ENCODE measurements at places on chromosomes 13 and 19.

GRCh38 chr13:99391781-99392469 lies 84.7 kb upstream of the GPR183 start:
- no peak for DNase-seq

DNA sequence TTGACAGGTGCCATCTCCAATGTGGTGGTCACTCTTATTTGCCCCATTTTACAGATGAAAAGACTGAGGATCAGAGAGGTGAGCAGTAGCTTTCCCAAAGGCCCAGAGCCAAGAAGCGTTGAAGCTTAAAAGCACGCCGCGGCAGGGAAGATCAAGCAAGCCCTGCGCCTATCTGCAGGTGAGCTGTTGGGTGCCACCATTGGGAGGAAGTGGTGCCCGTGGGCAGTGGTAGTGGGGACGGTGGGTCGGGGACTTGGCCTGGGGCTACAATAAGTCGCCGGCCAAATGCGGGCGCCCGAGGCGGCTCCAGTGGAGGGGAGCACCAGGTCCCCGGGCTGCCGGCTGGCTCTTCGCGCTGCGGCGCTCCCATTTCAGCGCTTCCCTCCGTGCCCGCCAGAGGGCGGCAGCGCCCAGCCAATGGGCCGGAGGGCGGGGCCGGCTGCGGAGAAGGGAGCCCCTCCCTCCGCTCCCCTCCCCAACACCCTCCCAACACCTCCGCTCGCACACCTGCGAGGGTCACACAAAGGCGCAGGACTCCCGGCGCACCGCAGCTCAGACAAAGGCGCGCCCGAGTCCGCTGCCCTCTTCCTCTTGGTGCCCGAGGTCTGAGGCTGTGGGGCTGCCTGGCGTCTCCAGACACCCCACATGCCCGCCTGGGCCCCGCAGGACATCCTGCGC lies 744 bp upstream of the POU2F2 start:
- DNase-seq, result peak; percentile 86

GRCh38 chr13:19981685-19982238 lies 23.2 kb downstream of the ZMYM2 start:
- DNase-seq, result no peak

DNA sequence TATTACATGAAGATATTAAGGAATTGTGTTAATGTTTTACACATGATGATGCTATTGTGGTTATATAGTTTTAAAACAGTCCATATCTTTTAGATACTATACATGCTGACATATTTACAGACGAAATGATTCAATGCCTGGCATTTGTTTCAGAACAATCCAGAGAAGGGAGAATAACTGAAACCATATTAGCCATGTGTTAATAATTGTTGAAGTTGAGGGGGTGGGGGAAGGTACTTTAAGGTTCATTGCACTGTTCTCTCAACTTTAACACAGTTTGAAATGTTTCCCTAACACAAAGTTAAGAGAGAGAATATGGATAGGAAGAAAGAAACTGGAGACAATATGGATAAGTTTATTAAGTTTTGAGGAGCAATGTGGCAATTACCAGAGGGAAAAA lies 5.8 kb downstream of the CRYL1 start:
- DNase-seq, result no peak

DNA sequence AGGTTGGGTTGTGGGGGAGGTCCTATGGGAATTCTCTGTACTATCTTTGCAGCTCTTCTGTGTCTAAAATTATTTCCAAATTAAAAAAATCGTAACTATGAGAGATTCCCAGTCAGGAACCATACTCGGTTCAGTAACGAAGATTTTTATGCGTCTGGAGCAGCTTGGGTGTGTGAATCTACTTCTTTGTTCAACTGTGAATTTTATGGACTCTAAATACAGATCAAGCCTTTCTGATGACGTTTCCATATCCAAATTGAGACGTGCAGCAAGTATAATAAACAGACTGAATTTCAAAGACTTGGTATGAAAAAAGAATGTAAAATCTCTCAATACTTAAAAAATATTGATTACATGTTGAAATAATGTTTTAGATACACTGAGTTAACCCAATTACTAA lies 30.9 kb downstream of the MLLT1 start:
- DNase-seq, result no peak

DNA sequence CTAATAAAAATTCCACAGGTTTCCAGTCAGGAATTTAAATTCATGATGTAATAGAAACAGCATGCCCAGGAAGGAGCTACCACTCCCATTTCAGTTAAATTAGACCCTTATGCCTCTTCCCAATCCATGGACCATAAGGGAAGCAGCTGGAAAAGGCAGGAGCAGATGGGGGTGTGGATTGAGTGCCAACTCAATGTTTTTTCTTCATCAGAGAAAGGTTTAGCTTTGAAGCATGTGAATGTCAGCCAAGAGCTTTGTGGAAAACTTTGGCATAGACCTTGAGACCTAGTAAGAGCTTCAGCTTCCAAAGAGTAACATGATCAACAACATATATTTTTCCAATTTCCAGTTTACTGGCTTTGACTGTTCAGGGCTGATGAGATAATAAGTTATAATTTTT lies 2139.9 kb downstream of the PCDH9 start:
- no peak for DNase-seq

- peak; percentile 57 for DNase-seq
Measured at GRCh38 chr19:47157431-47158321, 27.0 kb downstream of the SAE1 start.

- DNase-seq, result no peak
Measured at GRCh38 chr13:99378985-99379733, 72.0 kb upstream of the GPR183 start.

DNA sequence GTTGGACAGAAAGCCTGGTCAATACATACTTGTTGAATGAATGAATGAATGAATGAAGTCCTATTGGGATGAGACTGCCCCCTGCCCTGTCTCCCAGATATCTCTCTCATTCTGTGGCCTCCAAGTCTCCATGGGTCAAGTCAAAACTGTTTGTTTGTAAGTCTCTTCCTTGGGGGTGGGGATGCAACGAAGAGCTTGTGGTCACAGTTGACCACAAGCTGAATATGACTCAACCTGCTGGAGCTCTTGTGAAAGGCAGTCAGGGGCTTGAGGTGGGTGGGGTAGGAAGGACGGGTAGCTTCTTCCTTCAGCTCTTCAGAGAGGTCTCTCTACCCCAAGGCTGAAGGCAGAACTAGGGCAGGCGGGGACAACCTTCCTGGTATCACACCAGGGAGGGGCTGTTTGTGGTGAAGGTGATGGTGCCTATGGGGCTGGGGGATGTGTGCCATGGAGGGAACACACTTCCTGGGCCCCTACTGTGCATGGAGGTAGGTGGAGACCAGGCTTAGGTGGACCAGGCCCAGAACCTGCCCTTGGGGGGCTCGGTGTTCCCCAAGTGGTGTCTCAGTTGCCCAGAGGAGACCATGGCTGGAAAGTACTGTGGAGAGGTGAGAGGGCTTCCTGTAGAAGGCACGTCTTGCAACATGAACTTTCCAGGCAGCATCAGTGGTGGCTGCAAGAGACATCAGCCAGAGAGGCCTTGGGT lies 8.0 kb downstream of the MYO1F start:
- DNase-seq, result no peak

- peak; percentile 50 for DNase-seq
Measured at GRCh38 chr13:78430166-78430791, 173.1 kb downstream of the POU4F1 start.

- DNase-seq, result no peak
Measured at GRCh38 chr19:7912697-7913564, 1.7 kb upstream of the TGFBR3L start.

DNA sequence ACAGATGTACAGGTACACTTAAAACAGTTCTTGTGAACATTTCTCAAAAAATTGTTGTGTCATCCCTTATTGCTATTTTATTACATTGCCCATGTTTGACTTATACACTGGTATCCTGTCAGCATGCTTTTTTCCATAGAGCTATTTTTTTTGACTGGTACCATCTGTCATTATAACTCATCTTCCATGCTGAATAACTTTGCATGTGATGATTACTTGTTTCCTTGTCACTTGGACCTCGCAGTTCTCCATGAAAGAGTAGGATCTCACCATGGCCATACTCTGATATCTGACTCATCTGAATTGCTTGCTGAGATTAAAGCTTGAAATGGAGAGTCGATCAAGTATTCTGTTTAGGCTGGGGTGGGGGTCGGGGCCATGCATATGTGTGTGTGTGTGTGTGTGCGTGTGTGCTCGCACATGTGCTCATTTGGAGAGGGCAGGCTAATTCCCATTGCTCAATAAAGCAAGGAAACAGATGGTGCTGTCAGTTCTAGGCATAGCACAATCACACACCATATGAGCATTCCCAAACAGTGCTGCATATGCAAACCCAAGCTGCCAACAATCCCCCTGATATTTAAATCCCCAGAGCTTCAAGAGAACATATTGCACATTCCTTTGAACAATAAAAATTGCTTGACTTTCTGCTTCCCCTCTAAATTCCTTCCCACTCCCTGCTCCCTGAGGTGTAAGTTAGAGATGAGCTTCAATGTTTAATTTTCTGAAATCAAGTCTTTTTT lies 62.9 kb downstream of the NHLRC3 start:
- DNase-seq, result no peak

DNA sequence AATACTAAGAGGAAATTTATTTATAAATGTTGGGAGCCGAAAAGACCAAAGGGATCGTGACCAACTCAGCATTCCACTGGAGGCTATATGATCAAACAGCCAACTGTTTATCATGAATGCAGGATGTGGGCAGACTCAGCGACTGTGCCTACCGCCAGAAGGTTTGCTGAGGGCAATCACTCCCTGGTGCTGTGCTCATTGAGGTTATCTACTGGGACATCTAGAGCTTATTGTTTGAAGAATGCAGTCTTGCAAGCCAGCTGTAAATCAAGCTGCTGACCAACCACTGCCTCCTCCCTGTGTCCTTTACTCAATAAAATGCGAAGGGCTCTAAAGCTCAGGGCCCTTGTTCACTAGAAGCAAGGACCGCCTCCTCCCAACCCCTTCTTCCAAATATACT lies 8.5 kb upstream of the XPO4 start:
- no peak for DNase-seq

GRCh38 chr13:24119626-24120508 lies 40.7 kb upstream of the SPATA13 start:
- no peak for DNase-seq

DNA sequence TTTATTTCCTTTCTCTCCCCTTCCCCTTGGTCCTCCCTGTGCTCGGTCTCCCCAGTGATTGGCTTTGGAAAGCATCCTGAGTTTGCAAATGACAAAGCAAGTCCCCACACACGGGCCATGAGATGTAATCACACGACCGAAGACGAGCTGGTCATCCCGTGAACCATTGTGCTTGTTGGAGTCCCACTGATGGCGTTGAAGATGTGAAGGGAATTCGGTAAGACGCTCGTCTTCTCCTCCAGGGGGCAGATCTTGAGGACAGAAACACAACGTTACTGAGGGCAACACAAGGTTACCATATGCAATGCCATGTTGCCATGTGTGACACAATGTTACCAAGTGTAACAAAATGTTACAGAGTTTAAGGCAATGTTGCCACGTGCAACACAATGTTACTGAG lies 42.0 kb upstream of the SLC15A1 start:
- DNase-seq, result no peak

DNA sequence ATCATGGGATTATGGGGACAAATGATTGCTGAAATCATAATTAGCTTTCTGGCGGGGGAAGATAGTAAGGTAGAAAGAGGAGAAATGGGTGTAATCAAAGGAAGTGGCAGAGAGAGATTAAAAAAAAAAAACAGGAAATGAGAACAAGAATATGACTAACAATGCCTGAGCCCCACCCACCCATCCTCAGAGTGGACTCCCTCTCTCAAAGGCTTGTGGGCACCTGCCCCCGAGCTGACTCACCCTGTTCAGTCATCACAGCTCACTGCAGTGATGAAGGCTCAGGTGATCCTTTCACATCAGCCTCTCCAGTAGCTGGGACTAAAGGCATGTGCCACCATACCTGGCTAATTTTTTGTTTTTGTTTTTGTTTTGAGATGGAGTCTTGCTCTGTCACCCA lies 26.4 kb upstream of the TPT1 start:
- no peak for DNase-seq

- no peak for DNase-seq
Measured at GRCh38 chr13:103812971-103813370, 746.8 kb upstream of the SLC10A2 start.

DNA sequence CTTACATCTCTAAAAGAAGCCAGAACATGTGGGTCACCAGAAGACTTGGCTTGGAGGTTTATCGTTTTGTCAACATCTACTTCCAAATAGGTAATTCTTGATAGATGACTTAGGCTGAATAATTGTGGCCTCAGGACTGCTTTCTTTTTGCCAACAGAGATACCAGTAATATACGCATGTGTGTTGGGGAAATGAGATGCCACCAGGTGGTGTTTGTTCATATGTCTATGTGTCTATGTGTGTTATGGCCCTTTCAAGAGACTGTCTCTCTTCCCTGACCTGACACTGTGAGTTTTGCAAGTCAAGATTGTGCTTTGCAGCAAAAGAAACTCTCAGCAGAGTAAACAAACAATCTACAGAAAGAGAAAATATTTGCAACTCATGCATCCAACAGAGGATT lies 31.6 kb upstream of the METTL21C start:
- DNase-seq, result no peak

GRCh38 chr13:23808803-23809202 lies 80.4 kb downstream of the MIPEP start:
- no peak for DNase-seq

GRCh38 chr13:102097708-102098107 lies 304.1 kb downstream of the FGF14 start:
- no peak for DNase-seq

GRCh38 chr13:40059540-40060232 lies 404.2 kb downstream of the COG6 start:
- DNase-seq, result no peak

- DNase-seq, result no peak
Measured at GRCh38 chr13:50543782-50544181, 299.7 kb downstream of the DLEU7 start.

DNA sequence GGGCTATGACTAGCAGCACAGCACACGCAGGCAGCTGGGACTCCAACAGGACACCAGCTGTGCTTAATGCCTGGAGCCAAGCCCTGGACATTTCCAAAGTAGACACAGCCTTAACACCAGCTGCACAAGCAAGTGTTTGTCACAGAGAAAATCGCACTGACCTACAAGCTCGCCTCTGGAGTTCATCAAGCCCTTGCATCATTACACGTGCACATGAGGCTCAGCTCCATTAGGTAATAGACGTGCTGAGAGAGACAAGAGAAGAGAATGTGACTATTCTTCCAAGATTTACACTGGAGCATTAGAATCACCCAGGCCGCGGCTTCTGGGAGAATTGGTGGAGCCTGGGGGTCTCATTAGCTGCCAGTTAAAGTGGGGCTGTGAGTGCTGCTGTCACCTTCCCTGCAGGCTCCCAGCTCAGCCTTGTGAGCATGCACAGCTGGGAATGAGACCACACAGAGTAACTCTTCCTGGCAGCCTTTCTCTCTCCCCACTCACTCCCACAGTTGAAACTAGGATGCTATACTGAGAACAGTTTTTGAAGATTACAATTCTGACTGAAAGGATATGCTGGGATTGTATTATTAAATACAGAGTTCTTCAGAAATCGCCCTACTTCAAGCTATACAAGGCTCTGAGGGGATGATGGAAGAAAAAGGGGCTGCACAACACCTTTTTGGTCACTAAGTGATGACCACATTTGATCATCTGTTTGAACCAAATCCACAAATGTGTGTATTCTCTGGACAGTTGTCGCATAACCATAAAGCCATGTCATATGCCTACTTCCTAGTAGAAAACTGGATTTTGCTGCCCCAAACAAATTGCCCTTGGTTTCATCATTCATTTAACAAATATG lies 10.5 kb downstream of the STOML3 start:
- DNase-seq, result peak; percentile 52

GRCh38 chr13:54536112-54536511 lies 1507.5 kb downstream of the OLFM4 start:
- DNase-seq, result no peak

GRCh38 chr19:42074513-42075363 lies 1.2 kb upstream of the ZNF574 start:
- DNase-seq, result no peak

All from ecto neural progenitor cell (in vitro differentiated cells).